ENCODE measurements at places on chromosomes 2 and 18.
A peak's percentile ranks its signal among the peaks of the same experiment; 100 is the strongest.

GRCh38 chr2:216082805-216083204, 1.1 kb downstream of the TMEM169 start:
- DNase-seq, result no peak

DNA sequence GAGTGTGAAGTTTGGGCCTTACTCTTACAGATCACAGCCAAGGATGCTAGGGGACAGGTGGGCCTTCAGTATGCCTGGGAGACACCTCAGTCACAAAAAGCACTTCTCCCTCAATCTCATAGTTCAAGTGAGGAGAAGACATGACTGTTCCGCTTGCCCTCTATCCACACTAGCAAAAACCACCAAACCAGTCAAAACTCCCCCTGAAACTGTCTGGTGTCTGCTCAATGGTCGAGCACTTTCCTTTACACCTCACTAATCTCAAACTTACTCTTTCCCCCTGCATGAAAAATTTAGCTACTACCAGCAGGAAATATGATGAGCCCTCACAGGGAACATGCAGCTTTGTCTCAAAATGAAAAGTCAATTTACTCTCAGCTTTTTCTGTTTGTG, 232.2 kb downstream of the TRIB2 start:
- DNase-seq, result no peak

DNA sequence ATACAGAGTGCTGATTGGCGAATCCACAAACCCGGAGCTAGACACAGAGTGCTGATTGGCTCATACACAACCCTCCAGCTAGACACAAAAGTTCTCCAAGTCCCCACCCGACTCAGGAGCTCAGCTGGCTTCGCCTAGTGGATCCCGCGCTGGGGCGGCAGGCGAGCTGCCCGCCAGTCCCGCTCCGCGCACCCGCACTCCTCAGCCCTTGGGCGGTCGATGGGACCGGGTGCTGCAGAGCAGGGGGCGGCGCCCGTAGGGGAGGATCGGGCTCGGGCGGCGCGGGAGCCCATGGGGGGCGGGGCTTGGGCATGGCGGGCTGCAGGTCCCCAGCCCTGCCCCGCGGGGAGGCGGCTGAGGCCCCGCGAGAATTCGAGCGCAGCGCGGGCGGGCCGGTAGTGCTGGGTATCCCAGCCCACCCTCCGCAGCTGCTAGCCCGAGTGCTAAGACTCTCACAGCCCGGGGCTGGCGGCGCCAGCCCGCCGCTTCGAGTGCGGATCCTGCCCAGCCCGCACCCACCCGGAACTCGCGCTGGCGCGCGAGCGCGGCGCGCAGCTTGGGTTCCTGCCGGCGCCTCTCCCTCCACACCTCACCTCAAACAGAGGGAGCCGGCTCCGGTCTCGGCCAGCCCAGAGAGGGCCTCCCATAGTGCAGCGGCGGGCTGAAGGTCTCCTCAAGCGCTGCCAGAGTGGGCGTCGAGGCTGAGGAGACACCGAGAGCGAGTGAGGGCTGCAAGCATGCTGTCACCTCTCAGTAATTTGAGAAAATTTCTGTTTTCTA, 75.5 kb upstream of the ATP5MC3 start:
- no peak for DNase-seq

DNA sequence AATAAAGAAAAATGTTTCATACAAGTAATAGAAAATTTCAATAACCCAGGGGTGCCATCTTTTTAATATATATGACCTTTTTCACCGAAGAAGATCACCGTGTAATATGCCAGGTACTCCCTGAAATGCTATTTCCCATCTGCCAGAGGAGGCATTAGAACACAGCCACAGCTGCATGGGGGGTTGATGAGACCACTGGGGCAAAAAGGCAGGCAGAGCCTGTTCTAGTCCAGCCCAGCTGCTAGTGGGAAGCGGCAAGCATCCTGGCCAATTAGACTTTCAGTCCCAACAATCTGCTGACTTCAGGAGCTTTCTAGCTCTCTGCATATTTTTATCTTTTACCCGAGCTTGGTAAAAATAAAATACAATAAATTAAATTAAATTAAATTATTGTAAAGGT, 362.6 kb downstream of the RIT2 start:
- DNase-seq, result no peak

DNA sequence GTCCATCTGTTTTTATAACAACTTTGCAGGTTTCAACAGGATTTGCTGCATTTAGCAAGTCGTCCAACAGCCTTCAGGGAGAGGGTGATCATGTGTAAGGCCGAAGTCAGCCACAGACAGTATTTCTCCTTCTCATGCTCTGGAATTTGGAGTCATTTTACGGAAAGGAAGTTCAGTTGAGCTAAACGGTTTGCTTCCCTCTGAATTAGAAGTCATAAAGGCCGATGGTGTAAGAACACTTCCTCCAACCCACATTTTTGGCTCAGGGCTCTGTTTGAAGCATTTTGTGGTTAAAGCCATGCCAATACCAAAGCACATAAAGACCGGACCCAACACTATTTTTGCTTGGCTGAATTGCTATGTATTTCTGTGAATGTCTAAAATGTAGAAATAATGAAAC, 129.5 kb downstream of the TMEM182 start:
- no peak for DNase-seq

DNA sequence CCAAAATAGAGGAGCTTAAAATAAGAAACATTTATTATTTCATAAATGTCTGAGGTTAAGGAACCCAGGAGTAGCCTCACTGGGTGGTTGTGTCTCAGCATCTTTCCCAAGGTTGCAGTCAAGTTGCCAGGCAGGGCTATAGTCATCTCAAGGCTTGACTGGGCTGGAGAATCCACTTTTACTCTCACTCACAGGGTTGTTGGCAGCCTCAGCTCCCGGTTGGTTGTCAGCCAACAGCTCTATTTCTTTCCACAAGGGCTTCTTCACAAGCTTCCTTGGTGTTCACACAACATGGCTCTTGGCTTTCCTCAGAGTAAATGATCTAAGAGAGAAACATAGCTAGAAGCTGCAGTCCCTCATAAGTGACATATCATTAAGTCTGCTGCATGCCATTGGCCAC, 55.6 kb upstream of the TEX51 start:
- no peak for DNase-seq

DNA sequence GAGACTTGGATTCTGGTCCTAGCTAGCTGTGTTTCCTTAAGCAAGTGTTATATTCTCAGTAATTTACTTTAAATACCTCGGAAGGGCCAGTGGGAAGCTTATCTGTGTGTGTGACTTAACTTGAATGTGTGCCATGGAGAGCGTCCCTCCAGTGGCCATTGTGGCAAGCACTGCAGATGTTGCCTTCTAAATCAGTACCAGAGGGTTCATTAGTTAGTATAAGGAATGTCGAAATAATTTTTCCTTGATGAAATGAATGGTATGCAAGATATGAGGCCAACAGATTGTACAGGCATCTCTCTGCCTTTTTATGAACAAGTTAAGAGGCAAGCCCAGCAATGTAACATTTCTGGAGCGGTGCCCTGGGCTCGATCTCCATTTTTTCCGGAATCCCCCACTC, 52.0 kb downstream of the FBXO36 start:
- no peak for DNase-seq

- no peak for DNase-seq
Measured at GRCh38 chr2:191543708-191544107, 134.2 kb upstream of the NABP1 start.

DNA sequence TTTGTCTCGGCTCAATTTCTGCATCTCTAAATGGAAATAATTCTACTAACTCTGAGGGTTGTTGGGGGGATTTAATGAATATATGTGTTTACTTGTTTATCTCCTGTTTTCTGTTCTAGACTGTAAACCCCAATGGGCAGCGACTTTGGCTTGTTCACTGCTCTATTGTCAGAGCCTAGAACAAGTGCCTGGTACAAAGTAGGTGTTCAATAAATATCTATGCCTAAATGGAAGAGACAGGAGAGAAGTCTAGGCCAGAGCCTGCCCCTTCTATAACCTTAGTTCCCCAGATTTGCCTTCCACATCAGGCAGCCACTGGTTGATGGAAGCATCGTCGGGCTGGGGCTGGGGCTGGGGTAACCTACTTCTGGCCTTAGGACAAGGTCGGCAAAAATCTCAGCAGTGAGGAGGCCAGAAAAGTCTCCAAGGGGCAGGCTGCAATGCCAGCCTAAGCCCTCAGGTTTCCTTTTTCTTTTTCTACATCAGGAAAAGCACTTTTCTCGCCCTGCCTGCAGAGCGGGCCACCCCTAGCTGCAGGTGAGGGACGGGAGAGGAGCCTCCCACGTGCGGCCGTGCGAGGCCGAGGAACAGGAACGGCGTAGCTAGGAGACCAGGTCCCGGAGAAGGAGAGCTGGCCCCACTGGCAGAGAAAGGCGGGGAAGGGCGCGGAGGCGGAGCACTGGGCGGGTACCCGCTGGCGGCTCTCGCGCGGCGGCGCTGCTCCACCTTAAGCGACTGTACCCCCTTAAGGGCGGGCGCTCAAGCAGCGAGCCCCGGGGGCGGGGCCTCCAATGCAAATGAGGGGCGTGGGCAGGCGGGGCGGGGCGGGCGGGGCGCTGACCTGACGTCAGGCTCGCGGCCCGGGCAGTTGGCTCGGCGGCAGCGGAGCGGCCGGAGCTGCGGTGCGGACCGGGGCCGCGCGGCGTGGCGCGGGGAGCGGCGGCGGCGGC, at the start of gene CNNM4:
TSS of gene CNNM4 (plus strand) at position 867 of the 950 bp plus-strand sequence. CDS start 98 bp downstream, outside the sequence.
- peak; percentile 92 for DNase-seq

DNA sequence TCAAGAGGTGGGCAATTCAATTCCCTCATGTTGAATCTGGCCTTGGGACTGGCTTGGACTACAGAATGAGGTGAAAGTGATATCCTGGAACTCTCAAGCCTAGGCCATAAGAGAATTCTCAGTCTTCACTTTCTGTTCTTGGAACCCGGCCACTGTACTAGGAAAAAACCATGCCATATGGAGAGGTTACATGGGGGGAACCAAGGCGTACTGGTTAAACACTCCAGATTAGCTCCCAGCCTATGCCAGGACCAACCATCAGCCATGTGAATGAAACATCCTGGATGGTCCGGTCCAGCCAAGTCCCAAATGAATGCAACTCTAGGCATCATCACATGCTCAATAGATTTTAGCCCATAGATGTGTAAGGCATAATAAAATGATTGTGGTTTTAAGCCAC, 56.4 kb downstream of the ZNF385B start:
- DNase-seq, result no peak

GRCh38 chr18:72700961-72701710, 157.0 kb upstream of the CBLN2 start:
- DNase-seq, result no peak

GRCh38 chr2:237388036-237388435, 25.9 kb downstream of the COL6A3 start:
- DNase-seq, result no peak

DNA sequence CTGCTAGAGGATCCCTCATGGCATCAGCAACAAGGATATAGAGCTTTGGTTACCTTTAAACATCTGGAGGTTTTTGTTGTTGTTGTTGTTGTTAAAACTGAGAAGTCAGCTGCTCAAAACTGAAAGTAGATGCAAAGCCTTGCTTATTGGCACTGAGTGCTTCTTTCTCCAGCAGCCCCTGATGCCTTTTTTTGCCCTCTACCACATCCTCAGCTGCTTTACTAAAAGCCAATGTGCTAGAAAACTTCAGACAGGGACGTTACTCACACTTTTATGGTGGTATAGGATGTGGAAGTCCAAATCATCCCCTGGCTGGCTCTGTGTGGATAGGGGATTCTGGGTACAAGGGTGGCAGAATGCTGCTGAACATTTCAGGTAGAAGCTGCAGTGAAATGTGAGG, 78.3 kb upstream of the CHST9 start:
- no peak for DNase-seq

DNA sequence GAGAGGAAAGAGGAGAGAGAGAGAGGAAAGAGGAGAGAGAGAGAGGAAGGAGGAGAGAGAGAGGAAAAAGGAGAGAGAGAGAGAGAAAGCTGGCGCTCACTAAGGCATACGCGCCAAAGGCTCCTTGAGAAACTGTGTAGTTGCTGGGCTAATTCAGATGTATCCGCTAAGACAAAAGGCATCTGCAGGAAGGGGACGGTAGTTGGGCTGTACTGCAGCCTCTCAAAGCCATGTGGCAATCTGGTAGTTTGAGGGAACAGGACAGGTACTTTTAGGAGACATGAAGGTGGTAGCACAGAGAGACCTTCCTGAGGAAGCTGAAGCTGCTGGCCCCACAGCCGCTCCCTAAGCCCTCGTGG, 31.6 kb downstream of the THNSL2 start:
- no peak for DNase-seq

DNA sequence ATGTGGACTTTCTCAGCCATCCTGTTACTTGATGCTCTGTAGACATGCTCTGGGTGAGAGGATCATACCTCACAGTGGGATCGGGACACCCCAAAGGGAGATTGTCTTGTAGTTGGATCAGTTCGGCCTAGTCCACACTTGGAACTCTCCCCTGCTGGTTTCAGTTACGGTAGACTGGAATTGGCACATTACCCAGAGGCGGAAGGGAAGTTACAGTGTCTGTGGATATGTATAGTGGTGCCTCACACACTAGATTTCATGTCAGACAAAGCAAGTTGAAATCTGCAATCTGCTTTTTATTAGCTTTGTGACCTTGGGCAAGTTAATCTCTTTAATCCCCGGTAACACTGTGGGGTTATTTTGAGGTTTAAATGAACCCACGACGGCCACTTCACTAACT, 16.2 kb upstream of the CTAGE1 start:
- DNase-seq, result no peak

GRCh38 chr2:74007121-74007520, 22.4 kb downstream of the TET3 start:
- DNase-seq, result no peak

DNA sequence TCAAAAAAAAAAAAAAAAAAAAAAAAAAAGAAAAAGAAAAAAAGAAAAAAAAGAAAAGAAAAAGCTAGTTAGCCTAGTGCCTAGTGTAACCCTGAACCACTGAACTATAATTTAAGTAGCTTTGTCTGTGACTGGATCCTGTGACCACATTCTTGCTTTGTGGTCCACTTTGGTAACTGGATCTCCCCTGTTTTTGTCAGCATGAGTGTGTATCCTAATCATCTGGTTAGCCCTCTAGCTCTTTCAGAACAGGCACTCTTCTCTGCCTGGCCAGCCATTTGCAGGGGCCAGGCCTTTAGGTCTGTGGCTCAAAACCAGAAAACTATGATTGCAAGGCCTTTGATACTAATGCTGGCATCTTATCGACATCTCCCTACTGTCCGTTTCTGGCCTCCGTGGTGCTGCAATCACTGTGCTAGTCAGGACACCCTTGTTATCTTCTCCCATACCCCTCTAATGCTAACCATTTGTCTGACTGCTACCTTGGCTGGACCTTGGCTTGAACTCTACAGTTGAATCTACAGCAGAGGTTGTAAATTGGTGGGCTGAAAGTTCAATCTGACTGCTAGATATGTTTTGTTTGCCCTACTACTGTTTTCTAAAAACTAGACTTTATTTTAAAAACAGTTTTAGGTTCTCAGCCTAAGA, 40.5 kb downstream of the RBKS start:
- no peak for DNase-seq

GRCh38 chr2:232038881-232039485, 77.5 kb downstream of the DIS3L2 start:
- DNase-seq, result no peak

GRCh38 chr2:178732913-178733312, 74.3 kb downstream of the TTN start:
- no peak for DNase-seq

- DNase-seq, result no peak
Measured at GRCh38 chr18:26568926-26569665, 20.7 kb upstream of the KCTD1 start.

GRCh38 chr2:235611756-235612155, 117.9 kb downstream of the AGAP1 start:
- no peak for DNase-seq
